ENCODE measurements at places on chromosomes 11 and 22.
A peak's percentile ranks its signal among the peaks of the same experiment; 100 is the strongest.

DNA sequence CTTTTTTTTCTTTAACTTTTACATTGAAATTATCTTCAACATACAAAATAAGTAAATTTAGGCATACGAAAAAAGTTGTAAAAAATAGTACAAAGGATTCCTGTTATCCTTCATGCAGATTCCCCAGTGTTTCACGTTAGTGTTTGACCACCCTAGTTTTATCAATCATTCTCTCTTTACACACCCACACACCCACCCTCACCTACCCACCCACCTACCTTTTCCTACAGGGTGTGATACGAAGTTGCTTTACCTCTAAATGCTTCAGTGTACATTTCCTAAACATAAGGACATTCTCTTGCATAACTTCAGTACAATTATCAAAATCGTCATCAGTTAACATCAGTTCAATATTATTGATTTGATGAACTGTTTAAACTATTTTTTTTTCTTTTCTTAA is 37.0 kb downstream of the HIPK3 start:
- no peak for DNase-seq

DNA sequence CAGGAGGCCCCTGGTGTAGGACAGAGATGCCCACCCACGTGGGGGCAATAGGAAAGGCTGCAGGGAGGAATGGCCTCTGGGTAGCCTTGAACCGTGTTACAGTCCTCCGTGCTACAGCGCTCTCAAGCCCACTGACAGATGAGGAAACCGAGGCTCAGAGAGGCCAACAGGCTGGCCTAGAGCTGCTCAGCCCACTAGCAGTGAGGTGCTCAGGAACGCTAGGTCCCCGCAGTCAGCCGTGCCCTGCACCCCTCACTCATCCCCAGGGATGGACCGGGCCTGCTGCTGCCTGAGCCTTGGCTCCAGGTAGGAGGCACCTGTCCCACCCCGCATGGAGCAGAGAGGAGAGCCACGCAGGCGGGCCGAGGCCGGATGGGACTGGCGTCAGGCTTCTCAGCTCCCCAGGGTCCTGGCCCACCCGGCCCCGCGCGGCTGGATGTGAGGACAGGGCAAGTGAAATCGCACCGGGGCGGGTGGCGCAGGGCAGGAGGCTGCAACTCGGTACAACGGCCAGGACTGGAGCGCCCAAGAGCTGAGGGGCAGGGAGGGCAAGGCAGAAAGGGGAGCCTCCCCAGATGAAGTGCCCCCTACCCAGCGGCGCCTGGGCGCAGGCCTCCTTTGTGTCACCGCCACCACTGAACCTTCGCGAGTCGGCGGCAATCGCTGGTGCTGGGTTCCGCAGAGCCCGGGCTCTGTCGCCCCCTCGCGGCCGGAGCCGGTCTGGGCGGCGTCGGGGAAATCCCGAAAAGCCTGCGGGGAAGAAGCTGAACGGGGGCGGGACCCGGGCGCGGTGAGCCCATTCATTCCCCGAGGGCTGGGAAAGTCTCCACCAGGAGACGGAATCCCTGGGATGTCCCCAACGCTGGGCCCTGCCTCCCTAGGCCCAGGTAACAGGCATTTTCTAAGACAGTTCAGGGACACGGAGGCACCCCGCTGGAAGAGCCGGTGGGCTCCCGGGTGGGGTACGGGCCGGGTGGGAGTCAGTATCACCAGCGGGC is 8.4 kb upstream of the SLC2A11 start:
- DNase-seq: peak; percentile 76

- DNase-seq: no peak
These were observed 56.5 kb upstream of the SHISAL1 start for GRCh38 chr22:44369293-44369661.

DNA sequence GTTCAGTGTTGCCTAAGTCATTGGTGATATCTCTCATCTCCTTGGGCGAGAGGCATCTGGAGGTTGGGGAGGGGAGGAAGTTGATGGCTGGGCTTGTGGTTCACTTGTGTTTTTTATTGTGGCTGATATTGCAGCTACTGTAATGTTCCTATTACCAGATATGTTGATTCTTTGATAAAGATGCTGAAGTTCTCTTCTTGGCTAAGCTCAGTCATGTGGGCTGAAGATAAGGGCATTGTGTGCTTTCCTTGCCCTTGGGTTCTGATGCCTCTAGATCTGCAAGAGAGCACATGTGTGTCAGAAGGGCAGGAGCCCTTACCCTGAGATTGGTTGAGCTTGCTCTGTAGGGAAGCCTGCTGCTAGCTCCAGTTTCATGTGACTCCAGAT is 12.0 kb downstream of the STX3 start:
- no peak for DNase-seq

DNA sequence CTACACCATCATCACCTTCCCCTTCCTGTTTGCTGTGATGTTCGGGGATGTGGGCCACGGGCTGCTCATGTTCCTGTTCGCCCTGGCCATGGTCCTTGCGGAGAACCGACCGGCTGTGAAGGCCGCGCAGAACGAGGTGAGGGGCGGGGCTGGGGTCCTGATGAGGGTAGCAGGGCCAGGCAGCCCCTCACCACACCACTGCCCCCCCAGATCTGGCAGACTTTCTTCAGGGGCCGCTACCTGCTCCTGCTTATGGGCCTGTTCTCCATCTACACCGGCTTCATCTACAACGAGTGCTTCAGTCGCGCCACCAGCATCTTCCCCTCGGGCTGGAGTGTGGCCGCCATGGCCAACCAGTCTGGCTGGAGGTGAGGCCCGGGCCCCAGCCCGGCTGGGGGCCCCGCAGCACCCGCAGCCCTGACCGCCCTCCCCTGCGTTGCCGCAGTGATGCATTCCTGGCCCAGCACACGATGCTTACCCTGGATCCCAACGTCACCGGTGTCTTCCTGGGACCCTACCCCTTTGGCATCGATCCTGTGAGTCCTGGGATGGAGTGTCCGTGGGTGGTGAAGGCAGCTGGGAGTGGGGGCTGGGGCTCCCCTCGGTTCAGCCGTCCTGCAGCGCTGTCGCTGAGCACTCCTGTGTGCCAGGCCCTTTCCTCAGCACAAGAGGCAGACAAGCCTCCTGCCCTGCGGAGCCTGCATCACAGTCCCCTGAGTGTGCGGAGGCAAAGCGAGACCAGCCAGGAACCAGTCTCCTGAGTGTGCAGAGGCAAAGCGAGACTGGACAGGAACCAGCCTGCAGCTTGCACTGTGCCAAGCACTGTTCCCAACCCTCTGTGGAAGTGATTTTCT is 8.8 kb downstream of the TCIRG1 start:
- no peak for DNase-seq

DNA sequence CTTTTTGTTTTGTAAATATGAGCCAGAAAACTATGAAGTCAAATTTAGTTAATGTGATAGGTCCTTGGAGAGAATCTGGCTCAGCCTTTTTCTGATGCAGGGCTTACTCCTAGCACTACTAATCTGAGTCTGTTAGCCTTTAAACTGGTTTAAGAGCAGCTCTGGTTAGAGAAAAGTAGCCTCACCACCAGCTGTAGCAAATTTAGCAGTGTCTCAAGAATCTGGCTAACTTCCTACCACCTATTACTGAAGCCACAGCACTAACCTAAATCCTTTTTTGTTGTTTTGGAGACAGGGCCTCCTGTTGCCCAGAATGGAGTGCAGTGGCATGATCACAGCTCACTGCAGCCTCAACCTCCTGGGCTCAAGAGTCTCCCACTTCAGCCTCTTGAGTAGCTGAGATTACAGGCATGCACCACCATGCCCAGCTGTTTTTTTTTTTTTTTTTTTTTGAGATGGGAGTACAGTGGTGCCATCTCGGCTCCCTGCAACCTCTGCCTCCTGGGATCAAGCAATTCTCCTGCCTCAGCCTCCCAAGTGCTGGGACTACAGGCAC is 13.9 kb downstream of the RBM4B start:
- DNase-seq: no peak

- no peak for DNase-seq
These were observed 20.8 kb downstream of the CCDC90B start for GRCh38 chr11:83265331-83265730.

DNA sequence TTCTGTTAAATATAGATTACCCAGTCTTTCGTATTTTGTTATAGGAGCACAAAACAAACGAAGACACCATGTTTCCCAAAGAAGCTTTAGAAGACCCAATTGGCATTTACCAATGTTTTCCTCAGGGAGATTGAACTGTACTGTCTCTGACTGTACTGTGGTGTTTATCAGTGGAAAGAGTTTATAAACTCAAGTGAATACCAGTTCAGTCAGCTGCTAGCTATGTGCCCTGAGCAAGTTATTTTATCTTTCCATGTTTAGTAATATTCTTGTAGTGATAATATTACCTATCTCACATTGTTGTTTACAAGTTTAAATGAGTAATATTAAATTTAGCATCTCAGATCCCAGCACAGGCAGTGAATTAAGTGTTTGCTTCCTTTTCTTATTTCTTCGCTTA is 773.2 kb downstream of the KCNA4 start:
- no peak for DNase-seq
